Smooth muscle cell of the pulmonary artery (primary cell): ENCODE measurements at places on chromosomes 5 and 9. TPM values are rescaled to one million over a fixed set of nuclear protein-coding genes. Genes with fewer than 3 reads are reported as not detected.

Gene SPINK6
- not detected in 2 replicates for total RNA-seq

Gene PCDHGB6
- 3.9 and 4.8 TPM in 2 replicates for total RNA-seq

Gene DBN1
- 86.1 and 86.8 TPM in 2 replicates for total RNA-seq

Gene GPR151
- not detected in 2 replicates for total RNA-seq

Gene RASA1
- total RNA-seq, result 58.6 and 59.4 TPM in 2 replicates

Gene ADAMTSL1
- 111 and 128 TPM in 2 replicates for total RNA-seq

Gene CETN3
- total RNA-seq, result 7.7 and 14.3 TPM in 2 replicates

Gene OR1N1
- not detected in 2 replicates for total RNA-seq

Gene CD274
- total RNA-seq, result 4.8 and 8.8 TPM in 2 replicates

Gene NUTM2F
- not detected in 2 replicates for total RNA-seq

Gene SLC6A18
- not detected in 2 replicates for total RNA-seq
